Activated CD4-positive, alpha-beta T cell treated with anti-CD3 and anti-CD28 coated beads, Interleukin-2, amount 50 U/mL, for 4 hours (primary cell): ENCODE measurements at places on chromosomes 12 and 14.

DNA sequence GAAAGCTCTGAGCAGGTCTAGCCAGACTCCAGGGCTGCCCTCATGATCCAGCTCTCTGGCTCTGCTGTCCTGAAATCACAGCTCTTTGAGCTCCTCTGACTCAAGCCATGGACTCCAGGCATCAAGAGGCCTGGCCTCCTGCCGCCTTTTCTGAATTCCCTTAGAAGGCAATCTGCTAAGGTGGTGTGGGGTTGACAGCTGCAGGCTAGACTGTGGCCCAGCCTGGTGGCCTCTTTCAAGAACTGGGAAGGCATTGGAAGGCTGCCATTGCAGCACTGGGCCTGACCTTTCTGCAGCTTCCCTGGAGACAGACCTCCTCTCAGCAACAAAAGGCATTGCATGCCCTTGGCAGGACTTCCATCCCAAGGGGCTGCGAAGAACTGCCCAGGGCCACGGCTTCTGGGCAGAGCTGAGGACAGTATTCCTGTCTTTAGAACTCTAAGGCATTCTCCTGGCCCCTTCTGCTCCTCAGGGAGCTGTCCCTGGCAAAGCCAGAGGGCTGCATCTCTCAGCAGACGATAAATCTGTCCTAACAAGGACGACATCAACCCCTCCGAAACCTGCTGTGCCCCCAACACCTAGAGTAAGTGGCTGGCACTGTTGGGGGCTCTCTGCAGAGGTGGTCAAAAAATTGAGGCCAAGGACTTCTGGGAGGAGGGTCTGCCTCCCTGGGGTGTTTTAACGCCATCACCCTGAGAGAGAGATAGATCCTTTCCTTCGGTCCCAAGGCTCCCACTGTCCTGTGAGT is 115.6 kb downstream of the RBM19 start:
- DNase-seq: no peak

- no peak for DNase-seq
These were observed 186.6 kb upstream of the RMST start for GRCh38 chr12:97275728-97276590.

DNA sequence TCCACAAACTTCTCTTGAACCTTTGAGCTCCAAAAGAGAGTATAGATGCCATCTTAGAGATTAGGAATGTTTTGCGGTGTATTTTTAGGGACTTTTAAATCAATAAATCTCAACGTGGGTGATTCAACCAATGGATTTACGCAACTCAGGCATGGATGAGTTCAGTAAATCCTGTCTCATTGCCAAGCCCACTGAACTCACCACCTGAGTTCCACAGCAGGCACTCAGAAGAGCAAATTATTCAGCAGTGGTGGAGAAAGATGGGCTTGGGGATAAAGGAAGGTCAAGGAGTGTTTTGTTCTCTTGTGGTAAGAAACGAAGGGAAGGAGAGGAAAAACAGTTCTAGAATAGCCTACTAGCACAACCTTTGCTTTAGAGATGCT is 68.7 kb upstream of the HMGA2 start:
- no peak for DNase-seq

DNA sequence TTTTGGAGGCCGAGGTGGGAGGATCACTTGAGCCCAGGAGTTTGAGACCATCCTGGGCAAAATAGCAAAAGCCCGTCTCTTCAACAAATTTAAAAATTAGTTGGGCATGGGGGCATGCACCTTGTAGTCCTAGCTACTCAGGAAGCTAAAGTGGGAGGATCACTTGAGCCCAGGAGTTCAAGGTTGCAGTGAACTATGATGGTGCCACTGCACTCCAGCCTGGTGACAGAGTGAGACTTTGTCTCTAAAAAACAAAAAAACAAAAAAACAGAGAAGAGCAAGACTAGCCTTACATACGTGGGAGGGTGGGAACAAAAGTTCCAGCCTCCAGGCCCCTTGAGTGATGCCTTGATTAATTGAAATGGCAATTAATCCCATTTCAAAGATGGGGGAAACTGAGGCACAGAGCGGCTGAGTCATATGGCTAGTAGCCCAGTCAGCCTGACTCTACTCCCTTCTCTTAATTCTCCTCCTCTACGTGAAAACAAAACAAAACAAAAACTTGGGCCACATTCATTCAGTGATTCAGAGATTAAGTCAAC is 3.3 kb upstream of the FAM222A start:
- no peak for DNase-seq

DNA sequence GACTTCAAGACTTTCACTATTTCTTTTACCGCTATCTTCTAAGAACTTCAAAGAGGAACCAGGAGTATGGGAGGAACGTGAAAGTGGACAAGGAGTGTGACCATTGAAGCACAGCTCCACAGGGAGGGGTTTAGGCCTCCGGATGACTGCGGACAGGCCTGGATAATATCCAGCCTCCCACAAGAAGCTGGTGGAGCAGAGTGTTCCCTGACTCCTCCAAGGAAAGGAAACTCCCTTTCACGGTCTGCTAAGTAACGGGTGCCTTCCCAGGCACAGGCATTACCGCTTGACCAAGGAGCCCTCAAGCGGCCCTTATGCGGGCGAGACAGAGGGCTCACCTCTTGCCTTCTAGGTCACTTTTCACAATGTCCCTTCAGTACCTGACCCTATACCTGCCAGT is 267.0 kb downstream of the RPL10L start:
- DNase-seq: no peak

GRCh38 chr12:94805749-94806529 is 155.6 kb upstream of the TMCC3 start:
- DNase-seq: no peak

- DNase-seq: no peak
These were observed 175.3 kb upstream of the RTL1 start for GRCh38 chr14:101078892-101079221.

GRCh38 chr14:89309670-89310177 is 107.3 kb downstream of the FOXN3 start:
- DNase-seq: no peak

- no peak for DNase-seq
These were observed 2.9 kb upstream of the DHRS2 start for GRCh38 chr14:23633160-23633701.

DNA sequence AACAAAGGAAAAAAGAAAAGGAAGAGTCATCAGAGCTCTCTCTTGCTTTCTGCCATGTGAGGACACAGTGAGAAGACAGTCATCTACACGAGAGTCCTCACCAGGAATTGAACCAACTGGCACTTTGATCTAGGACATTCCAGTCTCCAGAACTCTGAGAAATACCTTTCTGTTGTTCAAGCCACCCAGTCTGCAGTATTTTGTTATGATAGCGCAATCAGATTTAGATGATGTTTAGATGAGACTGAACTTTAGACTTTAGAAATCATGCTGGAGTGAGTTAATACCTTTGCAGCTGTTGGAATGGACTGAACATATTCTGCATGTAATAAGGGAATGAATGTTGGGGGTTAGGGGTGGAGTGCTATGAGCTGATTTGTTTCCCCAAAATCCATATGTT is 28.1 kb upstream of the RAB21 start:
- no peak for DNase-seq

- DNase-seq: no peak
These were observed 109.8 kb downstream of the SCAF11 start for GRCh38 chr12:45880533-45880932.

GRCh38 chr12:81712536-81712935 is 46.6 kb downstream of the PPFIA2 start:
- no peak for DNase-seq

- DNase-seq: no peak
These were observed 471.7 kb upstream of the STXBP6 start for GRCh38 chr14:25521616-25522015.

GRCh38 chr12:58067610-58068387 is 126.4 kb downstream of the ATP23 start:
- DNase-seq: no peak

DNA sequence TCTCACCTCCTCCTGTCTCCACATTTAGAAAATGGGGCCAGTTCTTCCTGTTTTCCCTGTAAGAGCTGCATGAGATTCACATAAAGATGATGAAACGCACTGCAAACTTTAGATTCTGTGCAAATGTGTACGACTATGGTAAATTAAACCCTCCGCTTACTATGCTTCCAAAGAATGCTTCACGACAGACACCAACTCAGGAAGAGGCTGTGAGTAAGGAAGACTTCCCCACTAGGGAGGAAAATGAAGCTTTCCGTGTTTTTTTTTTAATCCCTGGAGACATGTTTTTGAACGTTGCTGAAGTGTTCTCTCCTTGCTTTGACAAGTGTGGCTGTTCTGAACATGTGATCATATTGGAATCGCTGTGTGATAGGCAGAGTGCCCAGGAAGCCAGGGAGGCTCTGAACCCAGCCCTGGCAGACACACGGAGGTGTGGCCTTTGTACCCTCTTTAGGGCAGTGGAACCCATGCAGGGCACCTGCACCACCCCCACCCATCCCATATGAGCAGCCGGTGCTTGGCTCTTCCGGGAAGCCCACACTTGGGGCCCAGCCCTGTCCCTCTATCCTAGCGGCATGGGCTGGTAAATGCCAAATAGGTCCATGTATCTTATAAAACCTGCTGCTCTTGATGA is 7.5 kb upstream of the SYNE3 start:
- no peak for DNase-seq

GRCh38 chr14:102430212-102430908 is 67.6 kb downstream of the TECPR2 start:
- DNase-seq: no peak

- no peak for DNase-seq
These were observed 207.6 kb downstream of the EMP1 start for GRCh38 chr12:13404111-13404628.

DNA sequence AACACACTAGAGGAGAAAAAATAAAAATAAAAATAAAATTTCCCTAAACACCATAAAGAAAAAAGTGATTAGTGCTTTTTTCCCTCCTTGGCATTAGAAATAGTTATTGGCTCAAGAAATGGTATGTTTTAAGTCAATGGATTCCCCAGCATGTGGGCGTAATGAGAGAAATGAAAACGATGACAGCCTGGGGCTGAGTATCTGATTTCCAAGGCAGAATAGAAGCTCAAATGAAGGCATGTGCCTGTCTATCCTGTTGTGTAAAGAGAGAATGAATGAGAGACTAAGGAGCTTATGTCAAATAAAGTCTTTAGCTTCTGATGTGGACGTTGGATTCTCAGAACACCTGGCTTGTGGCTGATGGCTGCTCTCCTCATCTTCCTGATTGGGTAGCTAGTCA is 1408.4 kb upstream of the TMEM132C start:
- no peak for DNase-seq

DNA sequence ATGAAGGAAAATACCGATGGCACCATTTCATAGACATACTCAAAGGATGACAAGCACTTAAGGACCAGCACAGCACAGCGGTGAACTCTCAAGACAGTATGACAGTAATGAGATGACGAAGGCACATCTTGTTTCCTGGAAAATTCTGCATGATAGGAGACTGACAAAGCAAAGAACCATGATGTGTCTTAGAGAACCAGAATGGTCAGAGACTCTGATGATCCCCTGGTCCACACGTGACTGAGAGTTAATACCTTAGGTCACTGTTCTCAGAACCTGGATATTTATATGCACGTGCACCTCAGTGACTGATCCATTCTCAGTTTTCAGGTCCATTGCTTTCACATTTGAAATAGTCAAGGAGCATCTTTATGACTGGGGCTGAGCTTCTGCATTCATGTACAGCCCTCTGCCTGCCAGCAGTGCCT is 35.3 kb downstream of the PROX2 start:
- DNase-seq: no peak

- DNase-seq: no peak
These were observed 49.5 kb downstream of the MYF5 start for GRCh38 chr12:80766210-80766609.

GRCh38 chr14:91167380-91167770 is 53.5 kb downstream of the DGLUCY start:
- DNase-seq: no peak

DNA sequence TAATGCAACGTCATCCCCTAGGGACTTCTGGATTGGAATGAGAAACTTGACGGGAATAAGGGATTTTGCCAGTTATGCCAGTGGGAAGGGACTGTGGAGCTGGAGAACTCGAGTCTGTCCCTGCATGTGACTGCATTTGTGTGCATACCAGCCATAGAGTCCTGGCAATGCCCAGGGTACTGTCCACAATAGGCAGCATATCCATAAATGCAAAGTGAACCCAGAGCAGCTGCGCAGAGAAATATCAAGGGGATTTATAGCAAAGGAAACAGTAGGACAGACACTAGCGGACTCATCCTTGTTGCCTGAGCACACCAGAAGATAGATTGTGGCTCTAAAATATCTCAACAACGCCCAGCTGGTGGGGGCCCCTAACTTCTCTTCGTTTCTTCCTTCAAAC is 247.1 kb upstream of the SRRM4 start:
- DNase-seq: no peak

GRCh38 chr12:11840366-11840765 is 190.9 kb downstream of the ETV6 start:
- DNase-seq: no peak

DNA sequence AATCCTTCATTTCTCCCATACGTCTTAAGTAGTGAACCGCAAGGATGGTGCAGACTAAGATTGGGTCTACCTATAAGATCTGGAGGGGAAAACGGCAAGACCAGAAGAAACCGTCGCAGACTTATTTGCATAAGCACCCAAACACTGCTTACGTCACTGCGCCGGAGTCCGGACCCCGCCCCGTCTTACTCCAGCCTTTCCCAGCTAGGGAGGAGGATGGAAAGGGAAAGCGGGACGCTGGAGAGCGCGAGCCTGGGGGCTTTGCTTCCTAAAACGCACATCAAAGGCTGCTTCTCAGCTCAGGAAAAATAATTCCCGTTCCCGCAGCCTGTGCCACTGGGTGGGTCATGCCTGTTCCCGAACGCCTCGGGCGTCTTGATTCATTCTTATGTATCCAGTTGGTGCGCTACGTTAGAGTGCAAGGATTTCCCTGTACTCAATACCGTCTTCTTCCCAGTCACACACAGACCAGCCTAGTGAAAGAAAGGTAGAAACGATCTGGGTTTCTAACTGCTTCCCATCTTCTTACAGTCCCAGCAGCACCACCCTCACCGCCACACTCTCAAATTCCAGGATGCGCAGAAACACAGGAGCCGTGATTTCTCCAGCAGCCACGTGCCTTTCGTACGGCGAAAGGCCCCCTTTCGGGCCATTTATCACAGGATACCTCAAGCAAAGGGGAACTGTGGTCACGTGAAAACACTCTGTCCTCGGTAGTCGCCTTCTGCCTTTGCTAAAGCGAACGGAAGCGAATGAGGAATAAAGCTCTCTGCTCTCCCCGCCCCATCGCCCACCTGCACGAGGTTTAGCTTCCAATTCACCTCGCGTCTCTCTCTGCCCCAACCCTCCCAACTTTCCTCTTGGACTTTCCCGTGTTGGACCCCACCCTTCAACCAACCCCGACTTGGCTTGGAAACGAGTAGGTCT is 1.1 kb downstream of the SLC6A15 start:
- no peak for DNase-seq

DNA sequence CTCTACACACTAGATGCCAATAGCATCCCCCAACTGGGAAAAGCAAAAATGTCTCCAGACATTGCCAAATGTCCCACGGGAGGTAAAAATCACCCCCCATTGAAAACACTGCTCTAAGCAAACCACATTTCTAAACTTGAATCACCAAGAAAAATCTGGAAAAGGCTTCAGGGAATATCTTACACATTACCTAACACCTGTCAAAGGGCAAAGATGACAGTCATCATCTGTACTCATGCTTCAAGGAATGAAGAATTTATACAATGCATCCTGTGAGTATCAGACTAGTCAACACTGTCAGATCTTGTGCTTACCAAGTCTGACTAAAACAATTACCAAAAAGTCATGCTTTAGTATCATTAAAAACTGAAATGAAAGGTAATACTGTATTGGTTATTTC is 161.6 kb upstream of the SOX5 start:
- DNase-seq: no peak
